ENCODE measurements at places on chromosomes 11 and 22.

- DNase-seq: peak; percentile 73
These were observed 110.4 kb upstream of the CSNK2A3 start for GRCh38 chr11:11463405-11463804.

GRCh38 chr11:13831696-13832095 is 130.8 kb upstream of the SPON1 start:
- DNase-seq: no peak

DNA sequence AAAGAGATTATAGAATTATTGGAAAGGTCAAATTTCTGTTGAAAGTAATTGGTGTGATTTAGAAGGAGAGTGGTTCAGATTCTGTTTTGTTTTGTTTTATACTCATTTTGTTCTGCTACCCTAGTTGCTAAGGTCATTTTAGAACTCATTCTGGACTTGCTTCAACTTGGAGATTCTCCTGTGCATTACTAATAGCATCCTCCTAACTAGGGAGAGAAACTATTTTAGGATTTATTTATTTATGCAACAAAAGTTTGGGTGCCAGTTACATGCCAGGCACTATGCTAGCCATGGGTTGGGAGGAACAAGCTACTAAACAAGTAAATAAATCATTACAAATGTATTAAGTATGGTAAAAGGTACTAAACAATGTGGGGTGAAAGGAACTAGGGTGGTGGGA is 84.0 kb downstream of the YAP1 start:
- no peak for DNase-seq

DNA sequence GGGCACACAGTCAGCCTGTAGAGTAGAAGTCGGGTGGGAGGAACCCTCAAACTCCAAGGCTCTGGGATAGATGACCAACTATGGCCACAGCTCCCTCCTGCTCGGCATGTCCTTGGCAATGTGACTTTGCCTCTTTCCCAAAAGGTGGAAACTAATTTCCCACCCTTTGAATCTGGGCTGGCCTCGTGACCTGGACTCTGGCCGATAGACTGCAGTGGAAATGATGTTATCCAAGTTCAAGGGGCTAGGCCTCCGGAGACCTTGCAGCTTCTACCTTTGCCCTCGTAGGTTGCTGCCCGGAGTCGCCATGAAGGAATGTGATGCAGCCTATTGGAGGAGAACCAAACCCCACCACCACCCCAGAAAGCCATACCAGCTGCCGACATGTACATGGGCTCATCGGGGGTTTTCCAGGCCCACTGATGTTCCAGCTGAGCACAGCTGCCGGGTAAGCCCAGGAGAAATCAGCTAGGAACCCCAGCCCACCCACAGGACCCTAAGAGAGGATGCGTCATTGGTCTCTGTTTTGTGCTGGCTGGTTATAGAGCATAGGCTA is 30.4 kb downstream of the KCNJ4 start:
- no peak for DNase-seq

- no peak for DNase-seq
These were observed 19.0 kb upstream of the OR9Q1 start for GRCh38 chr11:58004664-58005063.

DNA sequence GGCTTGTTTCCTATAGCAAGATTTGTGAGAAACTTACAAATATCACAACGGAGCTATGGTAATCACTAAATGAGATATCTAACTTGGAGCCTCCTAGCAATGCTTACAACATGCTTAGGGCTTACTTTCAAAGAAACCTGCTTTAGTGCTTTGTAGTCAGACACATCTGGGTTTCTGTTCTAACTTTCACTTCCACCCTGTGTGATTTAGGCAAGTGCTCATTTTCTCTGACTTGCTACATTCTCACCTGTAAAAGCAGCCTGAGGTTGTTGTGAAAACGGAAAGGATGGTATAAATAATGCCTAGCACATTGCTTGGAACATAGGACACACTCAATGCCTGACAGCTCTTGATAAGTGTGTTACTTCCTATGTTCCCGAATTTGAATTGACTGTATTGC is 45.6 kb downstream of the LRRC4C start:
- DNase-seq: no peak

DNA sequence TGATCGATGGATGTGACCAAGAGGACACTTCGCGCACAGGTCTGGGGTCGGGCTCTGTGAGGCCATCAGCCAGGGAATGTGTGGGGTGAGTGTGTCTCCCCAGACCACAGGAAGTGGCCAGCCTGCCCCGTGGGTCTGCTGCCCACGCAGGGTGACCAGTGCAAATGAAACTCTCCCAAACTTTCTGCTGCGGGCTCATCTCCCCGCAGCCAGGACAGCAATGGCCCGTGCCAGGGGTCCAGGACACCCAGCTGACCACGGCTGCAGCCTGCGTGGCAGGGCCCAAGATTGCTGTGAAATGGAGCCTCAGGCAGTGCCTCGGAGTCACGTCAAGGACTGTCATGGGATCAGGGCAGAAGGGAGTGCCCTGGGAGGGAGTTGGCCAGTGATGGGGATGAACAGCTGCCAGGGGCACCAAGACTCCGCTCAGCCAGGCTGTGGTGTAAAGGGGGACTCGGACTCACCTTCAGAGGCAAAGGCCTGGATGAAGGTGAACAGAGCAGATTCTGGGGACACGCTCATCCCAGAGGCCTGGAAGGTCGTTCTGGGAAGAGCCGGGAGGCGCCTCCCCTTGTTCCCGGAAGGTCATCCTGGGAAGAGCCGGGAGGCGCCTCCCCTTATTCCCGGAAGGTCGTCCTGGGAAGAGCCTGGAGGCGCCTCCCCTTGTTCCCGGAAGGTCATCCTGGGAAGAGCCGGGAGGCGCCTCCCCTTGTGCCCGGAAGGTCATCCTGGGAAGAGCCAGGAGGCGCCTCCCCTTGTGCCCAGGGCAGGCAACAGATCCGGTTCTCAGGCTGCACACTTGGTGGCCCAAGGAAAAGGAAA is 252.6 kb downstream of the BRD1 start:
- no peak for DNase-seq

- DNase-seq: no peak
These were observed 62.4 kb upstream of the CCDC179 start for GRCh38 chr11:22922672-22923071.

DNA sequence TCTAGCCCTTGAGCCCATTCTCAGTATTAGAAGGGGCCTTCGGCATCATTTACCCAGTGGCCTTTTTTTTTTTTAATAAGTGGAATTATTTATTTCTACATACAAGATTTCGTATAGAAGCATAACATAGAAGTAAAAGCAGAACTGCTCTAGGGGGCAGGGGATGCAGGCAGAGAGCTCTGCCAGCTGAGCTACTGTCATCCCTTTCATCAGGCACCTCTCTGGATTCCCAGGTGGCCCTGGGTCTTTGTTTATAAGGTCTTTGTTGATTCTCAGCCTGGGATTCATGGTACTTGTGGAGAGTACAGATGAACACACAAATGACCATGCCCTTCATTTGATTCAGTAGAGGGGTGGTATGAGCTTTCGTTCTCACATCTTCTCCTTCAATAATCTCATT is 66.4 kb downstream of the GAB2 start:
- no peak for DNase-seq

DNA sequence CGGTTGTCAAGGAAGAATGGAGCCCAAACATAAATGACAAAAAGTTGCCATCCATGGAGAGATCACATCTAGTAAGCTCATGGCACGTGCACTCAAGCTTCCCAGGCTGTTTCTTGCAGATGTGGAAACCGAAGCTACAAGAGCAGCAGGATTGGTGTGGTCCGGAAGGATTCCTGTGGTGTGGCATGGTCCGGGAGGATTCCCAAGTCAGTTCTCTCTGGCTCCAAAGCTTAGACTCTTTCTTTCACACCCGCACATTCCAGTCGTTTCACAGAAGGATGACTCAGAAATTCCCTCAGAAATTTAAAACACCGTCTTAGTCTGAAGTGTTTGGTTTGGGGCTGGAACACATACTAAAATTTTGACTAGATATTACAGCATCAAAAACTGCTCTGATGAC is 78.0 kb upstream of the DRD2 start:
- DNase-seq: no peak

DNA sequence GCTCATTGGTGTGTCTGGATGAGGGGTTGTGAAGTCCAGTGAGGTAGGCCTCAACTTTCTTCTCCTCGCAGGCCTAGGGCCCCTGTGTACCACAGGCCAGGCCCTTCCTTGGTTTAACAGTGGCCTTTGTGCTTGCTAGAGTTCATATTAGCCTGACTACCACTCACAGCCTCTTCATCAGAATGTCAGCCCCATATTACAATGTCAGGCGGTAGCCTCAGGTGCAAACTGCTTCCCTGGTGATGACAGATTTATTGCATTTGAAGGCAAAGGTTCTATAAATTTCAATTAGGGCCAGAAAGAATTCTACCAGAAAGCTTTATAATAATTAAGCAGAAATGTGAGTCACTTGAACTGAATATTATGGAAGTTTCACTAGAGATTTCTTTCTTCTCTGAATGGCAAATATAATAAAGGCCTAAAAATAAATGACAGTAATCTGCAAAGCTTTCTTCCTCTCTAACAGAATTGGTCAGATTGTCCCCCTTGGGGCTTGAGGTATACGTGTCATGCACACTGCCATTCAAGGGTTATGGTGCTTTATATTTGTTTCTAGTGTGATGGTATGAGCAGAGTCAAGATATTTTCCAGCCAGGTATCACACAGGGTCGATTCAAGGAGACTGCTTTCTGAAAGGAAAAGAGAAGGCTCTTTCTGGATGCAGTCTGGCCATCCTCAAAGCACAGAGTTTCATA is 210.3 kb downstream of the CWF19L2 start:
- no peak for DNase-seq

DNA sequence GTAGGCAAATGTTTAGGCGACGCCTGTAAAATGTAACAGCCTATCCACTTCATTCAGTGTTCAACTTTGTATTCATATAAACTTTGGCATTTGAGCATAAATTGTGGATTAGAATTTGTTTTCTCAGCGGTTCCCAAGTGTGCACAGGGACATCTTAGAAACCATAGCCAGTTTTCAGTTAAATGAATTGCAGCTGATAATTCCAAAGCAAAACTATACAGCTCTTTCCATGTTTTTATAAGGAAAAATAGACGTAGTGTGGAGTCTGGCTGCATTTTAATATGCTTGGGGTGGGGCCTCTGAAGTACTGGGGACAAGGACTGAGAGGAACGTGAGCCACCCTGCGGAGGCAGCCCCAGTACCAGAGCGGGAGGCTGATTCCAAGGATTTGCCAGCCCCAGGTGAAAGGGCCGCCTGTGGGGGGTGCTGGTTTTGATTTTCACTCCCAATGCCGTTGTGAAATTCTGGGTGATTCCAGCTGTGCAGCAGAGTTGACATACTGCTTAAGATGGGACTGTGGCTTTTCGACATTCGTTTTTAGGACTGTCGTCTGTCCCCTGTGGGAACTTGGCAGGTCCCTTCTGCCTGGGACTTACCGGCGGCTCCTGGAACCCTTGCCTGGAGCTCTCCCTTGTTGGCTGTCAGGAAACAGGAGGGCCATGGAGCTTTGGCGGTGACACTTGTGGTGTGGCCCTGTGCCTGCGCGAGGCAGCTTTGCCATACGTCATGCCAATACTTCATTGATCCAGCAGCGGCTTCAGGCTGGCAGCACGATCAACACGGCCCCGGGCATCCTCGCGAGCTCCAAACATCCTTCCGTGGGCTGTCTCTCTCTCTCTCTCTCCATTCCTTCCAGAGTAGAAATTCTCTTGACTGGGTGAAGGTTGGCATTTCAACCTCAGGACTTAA is 370.9 kb downstream of the TBC1D22A start:
- DNase-seq: no peak

GRCh38 chr11:128938156-128938885 is 4.3 kb downstream of the TP53AIP1 start:
- DNase-seq: no peak

DNA sequence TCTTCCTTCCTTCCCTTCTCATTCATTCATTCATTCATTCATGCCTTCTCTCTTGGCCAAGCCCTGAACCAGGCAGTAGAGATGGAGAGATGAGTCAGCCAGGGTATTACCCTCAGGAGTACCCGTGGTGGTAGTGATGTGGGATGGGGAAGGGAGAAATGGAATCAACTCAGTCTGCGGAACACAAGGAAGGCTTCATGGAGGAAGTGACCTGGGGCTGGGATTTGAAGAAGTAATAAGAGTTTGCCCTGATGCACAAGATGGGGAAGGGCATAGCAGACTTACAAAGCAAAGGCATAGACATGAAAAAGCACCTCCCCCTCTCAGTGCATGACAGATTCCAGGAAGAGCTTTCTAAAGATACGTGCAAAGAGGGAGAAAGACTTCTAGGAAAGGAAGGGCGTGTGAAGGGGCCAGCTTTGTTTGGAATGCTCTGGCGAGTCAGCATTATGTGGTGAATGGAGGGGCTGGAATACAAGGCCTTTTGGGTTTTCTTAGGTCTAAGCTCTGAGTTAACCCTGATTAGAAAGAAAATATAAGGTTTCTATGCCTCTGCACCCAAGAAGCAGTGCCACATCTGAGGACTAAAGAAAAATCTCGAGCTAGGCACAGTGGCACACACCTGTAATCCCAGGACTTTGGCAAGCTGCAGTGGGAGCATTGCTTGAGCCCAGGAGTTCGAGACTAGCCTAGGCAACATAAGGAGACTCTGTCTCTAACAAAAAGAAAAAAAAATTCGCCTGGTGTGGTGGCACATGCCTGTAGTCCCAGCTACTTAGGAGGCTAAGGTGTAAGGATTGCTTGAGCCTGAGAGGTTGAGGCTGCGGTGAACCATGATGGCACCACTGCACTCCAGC is 36.4 kb upstream of the ACER3 start:
- no peak for DNase-seq

DNA sequence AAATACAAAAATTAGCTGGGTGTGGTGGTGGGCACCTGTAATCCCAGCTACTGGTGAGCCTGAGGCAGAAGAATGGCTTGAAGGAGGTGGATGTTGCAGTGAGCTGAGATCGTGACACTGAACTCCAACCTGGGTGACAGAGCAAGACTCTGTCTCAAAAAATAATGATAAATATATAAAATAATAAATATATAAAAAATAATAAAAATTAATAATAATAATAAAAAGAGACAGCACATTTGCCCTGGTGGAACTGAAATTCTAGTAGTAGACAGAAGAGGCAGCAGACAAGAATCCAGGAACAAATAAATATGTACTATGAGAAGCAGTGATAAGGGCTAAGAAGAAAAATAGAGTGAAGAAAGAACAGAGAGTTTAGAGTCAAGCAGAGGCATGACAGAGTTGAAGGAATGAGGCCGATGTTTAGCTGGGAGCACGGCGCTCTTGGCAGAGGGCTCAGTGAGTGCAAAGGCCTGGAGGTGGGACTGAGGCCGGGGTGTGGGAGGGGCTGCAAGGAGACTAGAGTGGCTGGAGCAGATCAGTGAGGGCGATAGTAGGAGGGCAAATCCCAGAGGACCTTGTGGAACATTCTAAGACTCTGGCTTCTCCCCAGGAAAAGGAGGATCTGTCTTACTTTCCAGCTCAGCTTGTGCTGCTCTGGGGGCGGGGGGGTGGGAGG is 410.3 kb downstream of the MN1 start:
- DNase-seq: no peak

DNA sequence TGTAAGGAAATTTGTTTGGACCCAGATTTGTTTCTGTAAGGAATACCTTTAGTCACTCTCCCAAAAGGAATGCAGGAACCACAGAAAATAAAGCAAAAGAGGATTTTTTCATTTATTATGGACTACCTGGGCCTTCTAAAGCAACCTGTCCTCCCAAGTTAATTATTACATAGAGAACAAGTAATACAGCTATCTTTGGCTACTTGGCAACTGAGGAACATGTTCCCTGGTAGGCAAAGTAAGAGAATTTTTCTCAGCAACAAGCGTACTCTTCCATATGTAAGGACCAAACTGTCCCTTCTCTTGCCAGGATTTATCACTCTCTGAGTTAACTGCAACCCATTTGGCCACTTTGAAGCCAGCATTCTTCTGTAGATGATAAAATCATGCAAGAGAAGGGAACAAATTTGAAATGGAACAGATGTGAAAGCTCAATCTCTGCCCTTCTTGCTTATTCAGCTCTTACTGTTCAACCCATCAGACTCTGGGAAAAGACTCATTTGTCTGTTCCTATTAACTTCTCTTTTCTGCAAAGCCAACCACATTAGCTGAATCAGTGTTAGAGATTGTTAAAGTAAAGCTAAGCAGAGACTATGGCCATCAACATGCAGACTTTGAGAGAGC is 190.2 kb downstream of the SWAP70 start:
- DNase-seq: no peak
